T-helper 2 cell (primary cell): ENCODE measurements at places on chromosomes 1 and 21.
A peak's percentile ranks its signal among the peaks of the same experiment; 100 is the strongest.

GRCh38 chr1:204961765-204962419 is 81.1 kb upstream of the CNTN2 start:
- no peak for DNase-seq

- DNase-seq, result no peak
Observed at GRCh38 chr1:163842571-163842970, 520.8 kb downstream of the NUF2 start.

DNA sequence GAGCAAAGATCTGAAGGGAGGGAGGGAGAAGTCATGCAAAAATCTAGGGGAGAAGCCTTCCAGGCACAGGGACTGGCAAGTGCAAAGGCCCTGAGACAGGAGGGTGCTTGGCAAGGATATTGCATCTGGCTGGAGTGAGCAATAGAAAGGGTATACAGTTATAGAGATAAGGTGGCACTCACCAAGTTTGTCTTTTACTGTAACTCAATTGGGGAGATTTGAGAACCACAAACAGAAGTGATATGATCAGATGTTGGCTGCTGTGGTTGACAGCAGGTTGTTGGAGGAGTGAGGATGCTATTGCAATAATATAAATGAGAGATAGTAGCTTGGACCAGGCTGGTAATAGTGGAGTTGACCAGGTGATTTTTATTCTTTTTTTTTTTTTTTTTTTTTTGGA is 25.6 kb downstream of the MCOLN3 start:
- DNase-seq, result no peak

GRCh38 chr21:39441502-39442475 is 3.8 kb downstream of the LCA5L start:
- peak; percentile 64 for DNase-seq

DNA sequence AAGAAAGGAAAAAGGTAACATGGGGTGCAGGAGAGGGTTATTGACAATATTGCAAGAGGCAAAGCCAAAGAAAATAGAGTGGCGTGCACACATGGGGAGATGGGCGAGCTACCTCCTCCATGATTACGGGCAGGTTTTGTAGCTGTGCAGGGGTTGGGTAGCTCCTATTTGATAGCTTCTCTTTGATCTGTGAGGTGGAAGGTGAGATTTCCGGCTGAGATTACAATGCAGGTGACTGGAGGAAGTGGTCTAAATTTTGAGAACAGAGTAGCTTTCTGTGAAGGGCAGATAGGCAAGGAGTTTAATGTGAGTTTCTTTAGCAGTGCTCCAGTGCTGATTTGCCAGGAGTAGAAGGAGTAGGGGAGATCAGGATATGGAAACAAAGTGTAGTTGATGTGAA is 263.4 kb downstream of the PLA2G4A start:
- no peak for DNase-seq

- DNase-seq, result no peak
Observed at GRCh38 chr1:81323862-81324261, 476.9 kb upstream of the ADGRL2 start.

- DNase-seq, result peak; percentile 91
Observed at GRCh38 chr1:42931911-42932422, 26.7 kb downstream of the SLC2A1 start.

DNA sequence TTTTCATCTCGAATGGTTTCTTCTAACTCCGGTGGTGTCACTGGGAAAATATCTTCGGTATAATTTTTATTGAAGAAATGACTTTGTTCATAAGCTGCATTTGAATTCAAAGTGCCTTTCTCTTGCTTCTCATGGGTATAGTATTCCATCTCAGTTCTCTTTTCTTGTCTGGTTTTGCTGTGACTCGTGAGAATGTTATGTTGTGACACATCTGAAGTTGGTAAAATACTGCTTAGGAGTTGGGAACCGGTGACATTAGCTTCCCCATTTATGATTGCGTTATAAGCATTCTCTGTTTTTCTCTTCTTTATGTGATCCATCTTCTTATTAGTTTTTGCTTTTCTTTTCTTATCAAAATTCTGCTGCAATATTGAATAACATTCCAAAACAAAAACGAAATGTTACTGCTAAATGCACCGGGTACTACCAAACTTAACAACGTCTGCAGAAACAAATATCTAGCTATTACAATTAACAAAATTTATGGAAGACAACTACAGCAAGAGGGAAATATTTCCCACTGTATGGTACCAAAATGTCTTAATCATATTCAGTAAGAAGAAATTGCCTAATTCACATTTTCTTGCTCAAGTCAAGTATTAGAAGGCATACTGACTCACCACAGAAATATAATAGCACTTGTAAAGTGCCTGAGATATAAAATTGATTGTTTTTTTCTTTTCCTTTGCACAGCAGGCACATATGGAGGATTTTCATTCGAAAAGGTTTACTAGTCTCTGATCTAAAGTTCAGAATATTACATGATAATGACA is 15.5 kb downstream of the LRIF1 start:
- no peak for DNase-seq

GRCh38 chr1:115282807-115283208 is 55.2 kb downstream of the NGF start:
- no peak for DNase-seq

DNA sequence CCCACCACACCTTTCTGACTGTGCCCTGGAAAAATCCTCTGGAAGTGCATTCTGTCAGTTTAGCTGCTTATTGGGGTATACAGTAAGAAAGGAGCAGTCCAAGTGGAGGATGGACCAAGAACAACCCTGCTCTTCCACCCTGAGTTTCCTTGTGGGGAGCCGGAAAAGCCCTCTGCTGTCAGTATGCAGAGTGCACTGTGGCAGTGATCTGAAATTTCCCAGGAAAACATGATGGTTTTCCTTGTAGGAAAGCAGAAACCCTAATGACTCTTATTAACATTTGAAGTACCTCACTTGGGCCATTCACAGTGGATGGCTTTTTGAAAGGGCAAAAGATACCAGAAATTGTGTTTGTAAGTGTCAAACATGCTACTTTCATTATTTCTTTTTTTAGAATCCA is 20.5 kb downstream of the ELAVL4 start:
- no peak for DNase-seq

DNA sequence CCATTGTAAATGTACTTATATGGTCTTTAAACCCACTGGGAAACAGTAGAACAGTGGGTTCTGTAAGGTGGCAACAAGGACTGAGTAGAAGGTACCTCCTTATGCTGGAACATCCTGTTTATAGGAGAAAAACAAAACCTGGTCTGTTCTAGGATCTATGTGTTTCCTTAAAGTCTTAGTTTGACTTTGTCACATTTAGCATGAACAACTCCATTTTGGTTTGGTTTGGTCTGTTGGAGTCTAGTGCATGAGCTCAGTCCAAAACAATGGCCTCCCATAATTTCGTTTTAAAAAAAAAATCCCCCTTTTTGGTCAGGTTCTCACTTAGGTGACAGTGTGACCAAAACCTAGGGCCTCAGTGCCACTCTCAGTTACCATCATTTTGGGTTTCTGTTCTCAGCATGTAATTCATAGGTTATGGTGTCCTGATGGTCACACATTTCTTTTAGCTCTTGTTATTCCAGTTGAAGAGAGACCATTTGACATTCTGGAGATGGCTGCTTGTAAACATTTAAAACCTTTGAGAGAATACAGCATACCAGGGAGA is 66.4 kb upstream of the IL12RB2 start:
- DNase-seq, result no peak

GRCh38 chr1:236455243-236455642 is 61.2 kb downstream of the EDARADD start:
- DNase-seq, result no peak

DNA sequence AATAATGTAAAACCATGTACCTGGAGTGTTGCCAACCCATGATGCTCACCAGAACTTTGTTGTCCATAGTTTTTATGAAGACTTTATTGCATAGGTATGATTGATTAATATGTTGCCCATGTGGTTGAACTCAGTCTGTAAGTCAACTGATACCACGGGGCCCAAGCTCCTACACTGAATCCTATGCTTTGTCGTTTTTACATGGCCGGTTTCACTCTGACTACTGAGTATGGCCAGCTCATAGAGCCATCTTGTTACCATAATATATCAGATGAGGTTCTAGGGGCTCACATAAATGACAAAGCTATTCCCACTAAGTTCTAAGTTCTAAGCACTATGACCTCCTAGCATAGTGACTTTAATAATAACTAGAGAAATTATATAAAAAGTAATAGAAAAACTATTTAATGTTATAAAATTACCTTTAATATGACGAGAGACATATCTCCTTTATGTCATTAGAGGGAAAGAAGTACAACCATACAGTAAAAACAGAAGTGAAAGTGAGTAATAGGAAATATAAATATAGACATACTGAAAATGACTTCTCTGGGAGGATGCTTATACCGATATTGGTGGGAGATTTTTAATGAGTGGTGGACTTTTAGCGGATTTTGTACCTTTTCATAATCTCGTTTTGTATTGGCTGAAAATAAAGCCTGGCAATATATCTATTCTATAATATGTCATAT is 983.4 kb upstream of the PRMT6 start:
- no peak for DNase-seq

- no peak for DNase-seq
Observed at GRCh38 chr1:228213917-228214808, 6.3 kb downstream of the OBSCN start.

- no peak for DNase-seq
Observed at GRCh38 chr21:17988102-17988437, 168.9 kb upstream of the C21orf91 start.

DNA sequence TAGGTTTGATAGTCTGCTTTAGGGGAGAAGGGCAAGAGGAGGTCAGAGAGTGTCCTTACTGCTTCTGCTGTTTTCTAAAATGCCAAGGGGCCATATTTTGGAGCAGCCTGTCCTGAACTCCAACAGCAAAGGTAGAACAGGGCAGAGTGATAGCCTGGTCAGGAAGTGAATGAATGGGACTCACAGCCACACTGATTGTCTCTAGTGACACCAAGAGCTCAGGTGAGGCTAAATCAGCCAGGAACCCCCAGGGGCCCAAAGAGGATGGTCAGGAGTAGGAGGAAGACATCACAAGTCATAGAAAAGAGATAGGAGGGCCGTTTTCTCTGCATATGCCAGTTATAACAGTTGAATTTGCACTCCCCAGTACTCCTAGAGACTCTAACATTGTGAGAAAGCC is 97.4 kb upstream of the DUSP10 start:
- DNase-seq, result no peak

GRCh38 chr1:211532088-211532444 is 40.1 kb upstream of the RD3 start:
- no peak for DNase-seq

- no peak for DNase-seq
Observed at GRCh38 chr1:221834698-221835513, 93.0 kb upstream of the DUSP10 start.

DNA sequence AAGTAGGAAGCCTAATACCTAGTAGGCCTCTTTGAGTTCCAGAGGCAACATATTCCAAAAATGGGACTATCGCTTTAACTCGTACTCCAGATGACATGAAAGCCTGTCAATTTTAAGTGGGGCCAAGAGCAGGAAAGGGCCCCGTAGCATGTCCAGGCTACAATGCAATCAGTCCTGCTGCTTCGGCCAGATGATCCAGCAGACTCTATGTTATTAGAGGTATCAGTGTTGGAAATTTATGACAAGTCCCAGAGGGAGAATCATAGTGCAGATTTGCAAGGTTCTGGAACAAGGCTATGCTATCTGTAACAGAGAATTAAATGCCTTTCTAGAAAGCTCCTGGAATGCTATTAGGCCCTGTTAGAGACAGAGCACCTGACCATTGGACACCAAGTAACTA is 56.7 kb upstream of the SRP9 start:
- no peak for DNase-seq

DNA sequence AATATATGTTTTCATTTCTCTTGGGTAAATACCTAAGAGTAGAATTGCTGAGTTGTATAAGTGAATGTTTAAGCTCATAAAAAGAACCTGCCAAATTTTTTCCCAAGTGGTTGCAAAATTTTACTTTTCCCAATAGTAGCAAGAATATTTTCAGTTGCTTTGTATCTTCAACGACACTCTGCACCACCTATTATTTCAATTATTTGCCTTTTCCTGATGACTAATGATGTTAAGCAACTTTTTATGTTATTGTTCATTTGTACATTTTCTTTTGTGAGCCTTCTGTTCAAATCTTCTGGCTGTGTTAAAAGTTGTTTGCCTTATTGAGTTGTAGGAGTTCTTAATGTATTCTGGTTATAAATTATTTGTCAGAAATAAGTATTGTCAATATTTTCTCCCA is 299.1 kb upstream of the NRIP1 start:
- no peak for DNase-seq

- no peak for DNase-seq
Observed at GRCh38 chr1:91703095-91703494, 182.9 kb downstream of the TGFBR3 start.
